ENCODE measurements at places on chromosomes 7 and 10. TPM values are rescaled to one million over a fixed set of nuclear protein-coding genes. Genes with fewer than 3 reads are reported as not detected.

TAS2R41 gene
- not detected for total RNA-seq

HABP2 gene
- 0.79 TPM for total RNA-seq

ADGRA1 gene
- not detected for total RNA-seq

TMUB1 gene
- 103 TPM for total RNA-seq

SPDYE5 gene
- 0.15 TPM for total RNA-seq

BLNK gene
- 24.0 TPM for total RNA-seq

ZNF777 gene
- total RNA-seq, result 13.1 TPM

ADCYAP1R1 gene
- 0.37 TPM for total RNA-seq
